ENCODE measurements at places on chromosomes 4 and X.

DNA sequence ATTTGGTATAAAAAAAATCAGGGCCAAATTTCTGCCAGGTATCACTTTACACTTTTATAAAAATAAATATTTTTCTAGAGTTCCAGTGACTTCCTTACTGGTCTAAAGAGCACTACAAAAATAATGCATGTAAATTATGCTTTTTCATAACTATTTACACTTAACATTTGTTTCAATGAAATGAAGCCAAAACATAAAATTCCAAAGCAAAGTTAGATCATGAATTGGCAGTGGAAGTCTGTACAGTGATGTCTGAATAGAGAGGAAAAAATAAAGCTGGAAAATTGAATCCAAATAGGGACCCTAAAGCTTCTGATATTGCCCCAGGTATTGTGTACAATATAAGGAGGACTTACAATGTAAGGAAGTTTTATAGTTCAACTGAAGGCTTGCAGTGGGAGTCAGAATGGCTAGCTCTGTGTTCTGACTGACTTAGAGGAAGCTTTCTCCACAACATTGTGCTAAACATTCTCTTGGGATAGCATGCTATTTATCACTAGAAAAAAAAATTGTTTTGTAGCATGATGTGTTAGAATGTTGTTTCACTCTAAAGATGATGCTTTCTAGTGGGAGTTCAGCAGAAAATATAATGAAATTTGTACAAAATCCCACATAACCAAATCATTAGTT, 288.2 kb upstream of the UGT8 start:
- no peak for DNase-seq

GRCh38 chr4:167210166-167210565, 24.1 kb downstream of the SPOCK3 start:
- DNase-seq, result no peak

GRCh38 chr4:22233230-22233629, 282.6 kb downstream of the ADGRA3 start:
- DNase-seq, result no peak

DNA sequence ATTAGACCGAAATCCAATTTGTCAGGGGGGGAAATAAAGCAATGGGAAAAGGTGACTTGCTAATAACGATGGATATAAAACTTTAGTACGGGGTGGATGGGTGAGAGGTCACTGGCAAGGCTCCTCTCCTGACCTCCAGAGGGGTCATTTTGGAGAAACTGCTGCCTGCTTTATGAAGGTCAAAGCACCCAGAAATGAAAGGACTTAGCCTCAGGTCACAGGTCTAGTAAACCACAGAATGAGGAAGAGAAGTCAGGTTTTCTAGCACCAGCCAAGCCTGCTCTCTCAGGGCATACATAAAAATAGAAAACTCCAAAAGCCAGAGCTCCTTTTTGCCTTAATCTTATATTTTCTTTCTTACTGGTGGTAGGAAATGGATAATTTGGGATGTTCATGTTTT, 134.2 kb downstream of the SHROOM3 start:
- DNase-seq, result no peak

DNA sequence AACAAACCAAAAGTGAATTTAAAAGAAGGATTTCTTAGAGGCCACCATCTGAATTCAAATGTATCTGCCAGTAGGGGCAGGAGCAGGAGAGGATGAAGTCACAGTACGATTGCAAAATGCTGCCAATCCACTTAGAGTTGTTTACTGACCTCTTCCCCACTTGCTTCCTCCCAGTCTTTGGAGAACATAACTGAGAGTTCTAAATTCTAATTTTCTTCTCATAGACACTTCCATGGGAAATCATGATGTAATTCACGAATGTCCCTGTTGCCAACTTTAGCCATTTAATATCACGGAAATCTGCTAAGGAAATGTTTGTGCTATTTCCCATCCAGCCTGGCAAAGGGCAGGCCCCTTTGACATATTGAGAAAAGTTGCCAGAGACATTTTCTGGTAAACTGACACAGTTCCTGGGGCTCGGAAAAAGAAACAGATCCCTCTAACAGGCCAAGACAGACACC, 33.6 kb upstream of the NOCT start:
- peak; percentile 29 for DNase-seq

- DNase-seq, result no peak
Observed at GRCh38 chr4:180688480-180688879, 1554.7 kb upstream of the TENM3 start.

- no peak for DNase-seq
Observed at GRCh38 chr4:2930758-2931511, 32.3 kb downstream of the NOP14 start.

- DNase-seq, result no peak
Observed at GRCh38 chrX:68935362-68935761, 106.5 kb downstream of the EFNB1 start.

DNA sequence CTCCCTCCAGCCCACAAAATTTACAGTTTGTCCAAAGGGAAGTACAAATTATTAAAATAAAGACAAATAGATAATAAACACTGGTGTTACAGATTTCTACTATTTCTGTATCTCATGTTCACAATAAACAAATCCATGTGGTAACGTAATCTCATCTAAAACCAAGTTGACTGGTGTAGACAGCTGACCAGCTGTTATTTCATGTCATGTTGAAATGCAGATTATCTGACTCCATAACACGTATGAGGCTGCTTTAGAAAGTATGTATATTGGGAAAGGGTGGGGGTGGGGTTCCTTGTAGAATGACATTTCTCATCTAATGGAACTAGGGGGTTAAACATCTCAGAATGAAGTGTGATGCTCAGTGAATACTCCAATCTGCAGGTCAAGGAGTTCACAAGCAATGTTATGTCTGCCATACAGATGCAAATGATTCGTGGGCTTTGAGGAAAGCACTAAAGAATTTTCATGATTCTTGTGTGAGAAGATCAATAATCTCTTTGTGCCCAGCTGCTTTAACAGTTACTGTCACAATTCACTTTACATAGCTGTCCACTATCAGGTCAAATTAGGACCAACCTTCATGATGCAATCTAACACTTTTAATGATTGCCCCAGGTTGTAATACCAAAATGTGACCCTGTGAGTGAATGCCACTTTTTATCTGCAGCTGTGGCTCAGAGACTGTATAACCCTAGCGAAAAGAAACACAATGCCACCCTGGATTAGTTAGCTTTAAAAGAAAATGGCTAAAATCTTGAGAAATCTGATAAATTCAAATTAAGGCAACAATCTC, 114.0 kb downstream of the ENOX2 start:
- no peak for DNase-seq

- DNase-seq, result no peak
Observed at GRCh38 chrX:19640693-19641374, 125.5 kb upstream of the MAP3K15 start.

Measured in CD4-positive, alpha-beta T cell (primary cell).